Stimulated activated CD4-positive, alpha-beta T cell treated with anti-CD3 and anti-CD28 coated beads, TNF-alpha, amount 100 ng/mL, for 48 hours (primary cell): ENCODE measurements at places on chromosomes 3 and 15.

GRCh38 chr3:23073724-23074305 lies 129.3 kb upstream of the UBE2E2 start:
- no peak for DNase-seq

GRCh38 chr15:67953299-67953698 lies 100.8 kb upstream of the PIAS1 start:
- DNase-seq, result no peak

DNA sequence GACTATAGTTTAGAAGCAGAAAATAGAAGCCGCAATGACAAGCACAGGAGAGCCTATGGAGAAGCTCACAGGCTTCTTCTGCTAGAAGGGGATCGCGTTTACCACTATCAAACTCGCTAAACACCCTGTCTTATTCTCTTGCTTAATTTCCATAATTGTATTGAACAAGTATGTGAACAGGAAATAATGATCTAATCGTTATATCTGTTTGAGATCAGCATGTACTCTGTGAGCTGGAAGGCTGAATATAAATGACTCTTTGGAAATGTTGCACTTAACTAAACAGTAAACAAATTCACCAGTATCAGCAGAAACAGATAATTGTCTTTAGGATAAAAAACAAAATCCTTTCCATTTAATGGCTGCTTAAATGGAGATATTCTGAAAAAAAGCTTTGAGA lies 15.0 kb downstream of the NEK10 start:
- no peak for DNase-seq

GRCh38 chr15:38243278-38244055 lies 9.2 kb upstream of the SPRED1 start:
- no peak for DNase-seq

GRCh38 chr15:64912379-64913325 lies 950 bp downstream of the ANKDD1A start:
- DNase-seq, result no peak

- DNase-seq, result no peak
Measured at GRCh38 chr3:26307192-26307591, 315.4 kb upstream of the LRRC3B start.

DNA sequence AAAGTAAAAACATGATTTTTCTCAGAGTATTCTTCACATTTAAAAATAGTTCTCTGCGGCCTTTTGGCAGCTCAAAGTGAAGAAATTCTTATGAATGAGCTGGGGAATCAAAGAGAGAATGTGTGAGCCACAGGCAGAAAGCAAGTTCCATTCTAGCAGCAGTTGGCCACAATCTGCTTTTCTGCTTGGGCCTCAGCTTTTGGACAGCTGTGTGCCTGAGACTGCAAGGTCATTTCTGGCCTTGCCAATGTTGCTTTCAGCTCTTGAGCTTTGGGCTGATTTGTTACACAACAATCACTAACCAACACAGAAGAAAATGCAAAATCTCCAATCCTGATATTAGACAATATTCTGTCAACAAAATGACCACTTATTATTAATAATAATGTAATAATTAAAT lies 14.4 kb upstream of the TM4SF4 start:
- DNase-seq, result no peak

DNA sequence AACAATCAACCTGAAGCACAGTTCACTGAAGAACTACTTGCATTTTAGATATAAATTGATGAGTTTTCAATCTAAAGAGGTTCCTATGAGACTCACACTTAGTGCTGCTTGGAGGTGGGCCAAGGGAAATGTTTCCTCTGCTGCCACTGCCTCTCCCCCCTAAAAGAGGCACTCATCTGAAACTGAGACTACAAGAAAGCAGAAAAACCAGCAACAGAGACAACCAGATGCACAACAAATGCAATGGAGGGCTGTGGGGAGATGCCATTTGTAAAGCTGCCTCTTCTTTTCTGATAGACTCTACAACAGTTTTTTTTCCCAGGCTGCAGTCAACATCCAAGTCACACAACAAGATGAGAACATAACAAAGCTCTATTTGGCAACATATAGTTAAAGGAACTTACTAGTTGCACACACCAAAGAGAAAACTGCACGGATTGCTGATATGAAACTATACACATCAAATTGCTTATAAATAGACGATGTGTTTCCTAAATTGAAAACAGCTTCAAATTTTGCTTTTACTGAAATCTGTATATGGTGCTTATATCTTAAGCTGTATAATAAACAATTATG lies 11.0 kb downstream of the TSPAN3 start:
- no peak for DNase-seq

DNA sequence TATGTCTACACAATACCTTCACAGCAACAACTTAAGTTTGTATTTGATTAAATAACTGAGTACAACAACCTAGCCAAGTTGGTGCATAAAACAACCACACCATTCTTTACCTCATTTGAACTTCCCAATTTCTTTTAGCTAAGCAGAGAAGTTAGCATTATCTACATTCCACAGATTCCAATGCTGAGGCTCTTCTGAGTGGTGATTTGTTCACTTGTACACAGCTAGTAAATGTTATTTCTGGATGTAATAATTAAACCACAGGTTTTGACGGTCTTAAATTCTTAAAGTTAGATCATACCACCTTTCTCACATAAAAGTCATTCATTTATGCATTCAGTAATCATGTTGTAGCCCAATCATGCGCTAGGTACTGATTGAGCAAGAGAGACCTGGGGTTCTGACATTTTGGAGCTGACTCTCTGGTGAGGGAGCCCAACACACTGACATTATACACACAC lies 102.5 kb downstream of the SST start:
- DNase-seq, result no peak

DNA sequence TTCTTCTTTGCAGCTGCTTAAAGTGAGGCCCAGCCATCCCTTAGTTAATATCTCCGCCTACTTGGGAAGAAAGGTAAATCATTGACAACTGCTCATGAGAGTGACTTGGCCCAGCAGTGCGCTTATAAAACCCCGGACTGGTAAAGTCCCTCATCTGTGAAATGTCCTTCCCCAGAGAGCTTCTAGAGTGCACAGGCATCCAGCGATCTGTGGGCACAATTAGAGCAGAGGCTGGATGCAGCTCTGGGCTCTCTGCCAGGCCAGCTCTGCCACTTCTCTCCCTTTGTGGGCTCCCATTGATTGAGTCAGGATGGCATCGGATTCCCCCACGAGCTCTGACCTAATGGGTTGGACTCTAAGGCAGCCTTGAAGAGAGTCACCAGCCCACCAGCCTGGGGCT lies 219.0 kb upstream of the LINGO1 start:
- DNase-seq, result no peak

- no peak for DNase-seq
Measured at GRCh38 chr15:77226652-77227051, 155.7 kb upstream of the TSPAN3 start.

GRCh38 chr15:26075770-26076169 lies 212.6 kb upstream of the ATP10A start:
- DNase-seq, result no peak

- no peak for DNase-seq
Measured at GRCh38 chr3:124629497-124629896, 100.8 kb upstream of the UMPS start.

GRCh38 chr3:28218917-28219198 lies 22.6 kb upstream of the CMC1 start:
- no peak for DNase-seq

DNA sequence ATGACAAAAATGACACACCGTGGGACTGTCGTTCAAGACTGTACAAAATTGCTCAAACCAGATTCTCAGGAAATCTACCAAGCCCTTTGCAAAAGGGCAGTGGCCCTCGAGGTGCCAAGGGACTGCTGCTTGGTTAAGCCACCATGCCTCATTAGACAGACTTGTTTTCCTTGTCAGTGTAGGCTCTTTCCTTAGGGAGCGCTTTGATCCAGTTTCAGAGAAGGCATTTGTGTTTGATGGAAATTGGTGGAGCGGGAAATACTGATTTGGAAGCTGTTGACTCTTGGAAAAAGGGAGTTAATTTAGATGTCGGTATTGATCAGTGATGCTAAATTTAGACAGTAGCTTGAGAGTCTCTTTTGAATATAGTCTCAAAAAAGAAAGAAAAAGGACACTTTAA lies 304.3 kb upstream of the UMPS start:
- DNase-seq, result no peak

- no peak for DNase-seq
Measured at GRCh38 chr3:77236118-77236517, 196.2 kb downstream of the ROBO2 start.

- DNase-seq, result no peak
Measured at GRCh38 chr3:150170852-150171520, 200.3 kb upstream of the PFN2 start.

DNA sequence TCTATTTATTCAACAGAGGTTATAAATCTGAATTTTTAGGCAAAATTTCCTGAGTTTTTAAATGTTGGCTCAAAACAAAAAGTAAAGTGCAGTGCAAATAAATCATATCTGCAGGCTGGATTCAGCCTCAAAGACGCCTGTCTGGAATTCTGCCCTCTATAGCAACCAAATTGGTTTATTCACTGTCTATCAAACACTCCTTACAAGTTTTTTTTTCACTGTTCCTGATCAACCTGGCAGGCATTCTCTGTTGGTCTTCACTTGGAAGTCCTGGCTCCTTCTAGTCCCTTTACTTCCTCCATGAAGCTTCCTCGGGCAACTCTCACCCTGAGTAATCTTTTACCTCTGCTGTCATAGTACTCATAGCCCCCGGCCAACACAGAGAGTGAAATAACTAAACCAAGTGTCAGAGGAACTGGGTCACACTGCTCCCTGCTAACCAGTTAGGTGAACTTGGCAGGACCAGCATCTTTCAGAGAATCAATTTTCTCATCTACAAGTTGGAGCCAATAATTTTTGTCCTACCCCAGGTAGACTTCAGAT lies 36.8 kb upstream of the TIPARP start:
- DNase-seq, result no peak

DNA sequence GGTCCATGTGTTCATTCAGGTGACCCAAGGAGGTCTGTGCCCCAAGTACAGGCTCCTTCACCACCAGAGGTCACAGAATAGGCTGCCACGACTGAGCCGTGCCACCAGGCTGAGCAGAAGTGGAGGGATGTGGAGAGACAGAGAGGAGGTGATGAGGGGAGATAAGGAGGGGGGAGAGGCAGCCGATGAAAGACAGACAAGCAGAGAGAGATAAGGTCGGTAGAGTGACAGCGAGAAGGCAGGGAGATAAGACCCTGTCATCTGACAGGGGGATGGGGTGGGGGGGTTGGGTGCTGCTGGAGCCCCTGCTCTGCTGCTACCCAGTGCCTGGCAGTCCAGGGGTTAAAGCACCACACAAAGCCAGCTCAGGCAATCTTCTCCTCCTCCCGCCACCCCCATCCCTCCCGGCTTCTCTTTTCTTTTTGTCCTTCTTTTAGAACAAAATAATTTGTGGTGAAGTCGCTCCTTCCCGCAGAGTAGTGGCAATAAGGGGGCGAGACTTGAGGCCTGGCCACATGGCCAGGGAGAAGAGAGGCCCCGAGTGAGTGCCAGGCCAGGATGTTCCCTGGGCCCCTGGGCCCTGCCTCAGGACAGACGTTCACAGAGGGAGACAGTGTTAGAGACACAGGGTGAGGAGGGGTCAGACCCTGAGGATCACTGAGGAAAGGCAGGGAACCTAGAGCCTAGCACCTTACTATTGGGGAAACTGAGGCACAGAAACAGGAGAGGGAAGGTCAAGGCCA lies 67.9 kb downstream of the CACNA2D2 start:
- no peak for DNase-seq

- DNase-seq, result no peak
Measured at GRCh38 chr3:128337305-128337704, 129.4 kb downstream of the DNAJB8 start.

- DNase-seq, result no peak
Measured at GRCh38 chr15:35182841-35183479, 97.9 kb upstream of the NANOGP8 start.

- DNase-seq, result no peak
Measured at GRCh38 chr3:52546111-52546901, 9.9 kb downstream of the UQCC5 start.

- no peak for DNase-seq
Measured at GRCh38 chr15:100537331-100537730, 8.6 kb upstream of the CERS3 start.

GRCh38 chr3:42655980-42656679 lies 2.6 kb downstream of the ZBTB47 start:
- no peak for DNase-seq

- no peak for DNase-seq
Measured at GRCh38 chr15:88788816-88789215, 14.4 kb upstream of the ACAN start.

DNA sequence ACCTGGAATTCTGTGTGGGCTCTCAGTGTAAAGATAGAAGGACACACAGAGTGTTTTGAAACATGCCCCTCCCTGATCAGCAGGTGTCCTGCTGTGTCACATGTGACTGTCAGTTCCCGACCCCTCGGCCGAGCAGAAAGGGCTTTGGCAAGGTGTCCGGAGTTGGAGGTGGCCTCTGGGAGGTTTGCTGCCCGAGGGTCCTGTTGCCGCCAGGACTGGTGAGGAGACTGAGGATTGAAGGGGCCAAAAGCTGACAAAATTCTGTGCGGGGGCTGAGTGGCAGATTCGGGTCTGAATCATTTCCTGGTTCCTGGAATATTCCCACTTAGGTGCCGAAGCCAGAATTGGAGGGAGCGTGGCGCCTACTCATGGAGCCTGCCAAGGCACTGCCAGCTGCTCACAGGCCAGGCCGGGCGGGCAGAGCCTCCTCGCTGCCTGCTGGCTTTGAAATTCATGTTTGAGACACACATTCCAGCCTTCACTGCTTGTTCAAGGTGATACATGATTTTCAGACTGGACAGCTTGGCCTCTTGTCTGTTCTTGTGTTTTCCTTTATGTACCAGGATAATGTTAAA lies 83.8 kb downstream of the APBA2 start:
- DNase-seq, result no peak

GRCh38 chr3:30625541-30626438 lies 19.4 kb downstream of the TGFBR2 start:
- no peak for DNase-seq

DNA sequence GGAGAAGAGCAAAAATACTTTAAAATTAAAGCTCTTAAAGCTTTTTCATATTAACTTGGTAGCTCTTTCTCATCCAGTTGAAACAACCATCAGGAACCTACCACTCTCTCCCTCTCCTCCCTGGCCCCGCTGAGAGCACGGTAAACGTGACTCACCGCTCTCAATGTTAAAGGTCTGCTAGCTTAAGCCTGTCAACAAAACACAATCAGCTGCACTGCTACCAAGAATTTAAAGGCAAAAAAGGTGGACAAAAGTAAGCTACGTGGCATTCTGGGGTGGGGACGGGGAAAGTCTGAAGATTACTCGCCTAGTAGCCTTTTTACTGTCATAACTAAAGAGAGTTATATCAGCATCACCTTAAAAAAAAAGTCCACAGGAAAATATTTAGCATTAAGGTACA lies 8.4 kb upstream of the GP5 start:
- no peak for DNase-seq

DNA sequence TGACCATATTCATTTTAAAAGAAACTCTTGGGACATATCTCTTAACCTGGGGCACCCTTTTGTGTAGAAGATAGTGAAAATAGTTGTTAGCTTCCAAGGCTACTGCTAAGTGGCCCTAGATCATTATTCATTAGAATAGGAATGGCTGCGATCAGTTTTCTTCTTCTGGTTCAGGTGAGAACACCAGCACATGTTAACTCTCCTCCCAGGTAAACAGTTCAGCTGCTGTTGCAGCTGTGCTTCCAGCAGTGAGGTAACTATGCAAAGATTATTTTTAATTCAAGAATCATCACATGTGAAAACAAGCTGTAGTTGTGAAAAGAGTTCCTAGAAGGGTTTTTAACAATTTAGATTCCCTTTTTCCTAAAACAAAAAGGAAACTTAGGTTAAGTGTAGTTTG lies 43.3 kb downstream of the ZPLD1 start:
- DNase-seq, result no peak

GRCh38 chr15:38017721-38018120 lies 83.3 kb downstream of the TMCO5A start:
- no peak for DNase-seq
